ENCODE measurements at places on chromosomes 11 and 22.

GRCh38 chr22:22141031-22141430 lies 103.6 kb upstream of the VPREB1 start:
- DNase-seq: no peak

- DNase-seq: no peak
Observed at GRCh38 chr11:19987331-19987801, 172.9 kb downstream of the DBX1 start.

GRCh38 chr11:64436000-64436399 lies 77.0 kb downstream of the RPS6KA4 start:
- DNase-seq: no peak

DNA sequence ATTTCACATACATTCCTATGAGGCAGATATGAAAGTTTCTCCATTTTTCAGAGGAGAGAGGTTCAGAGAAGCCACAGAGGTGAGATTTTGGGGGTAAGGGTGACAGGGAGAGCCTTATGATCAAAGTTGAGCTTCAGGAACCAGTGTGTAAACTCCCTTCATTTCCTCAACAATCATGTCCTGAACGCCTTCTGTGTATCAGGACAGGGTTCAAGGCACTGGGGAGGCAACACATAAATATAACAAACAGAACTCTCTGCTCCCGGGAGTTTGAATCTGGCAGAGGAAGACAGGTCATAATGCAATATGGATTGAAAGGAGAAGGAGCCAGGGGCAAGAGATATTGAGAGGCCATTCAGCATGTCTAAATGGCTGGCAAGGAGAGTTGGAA lies 28.0 kb downstream of the AMOTL1 start:
- DNase-seq: no peak

DNA sequence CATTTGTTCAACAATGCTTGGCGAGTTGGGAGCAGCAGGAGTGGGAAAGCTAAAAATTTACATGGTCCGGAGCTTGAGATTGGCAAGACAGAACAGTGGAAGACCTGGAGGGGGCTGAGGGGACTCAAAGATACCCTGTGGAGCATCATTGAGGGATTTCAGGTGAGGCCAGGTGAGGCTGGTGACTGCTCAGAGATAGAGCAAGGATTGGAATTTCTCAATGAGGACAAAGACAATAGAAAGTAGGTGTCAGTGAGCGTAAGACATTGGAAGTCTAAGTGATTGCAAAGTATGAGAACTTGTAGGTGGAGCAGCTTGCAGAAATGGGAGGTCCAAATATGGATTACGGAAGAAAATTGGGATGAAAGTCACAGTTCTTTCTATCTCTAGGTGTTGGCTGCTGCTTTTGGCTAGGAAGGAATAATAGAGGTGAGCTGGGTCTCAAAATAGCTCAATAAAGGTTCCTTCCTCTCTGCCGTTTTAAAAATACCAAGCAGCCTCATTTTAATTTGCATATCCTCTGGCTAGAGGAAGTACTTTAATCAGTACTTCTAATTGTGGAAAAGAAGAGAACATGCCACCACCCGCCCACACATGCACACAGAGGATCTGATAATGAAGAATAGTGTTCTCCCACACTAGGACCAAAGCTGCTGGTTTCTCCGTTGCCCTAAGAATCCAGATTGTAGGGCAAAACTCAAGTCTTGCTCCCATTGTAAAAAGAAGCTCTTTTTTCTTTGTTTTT lies 41.8 kb upstream of the SORL1-AS1 start:
- DNase-seq: no peak

- DNase-seq: no peak
Observed at GRCh38 chr22:36015811-36016529, 12.7 kb downstream of the RBFOX2 start.

GRCh38 chr22:23385678-23386631 lies 194.1 kb downstream of the IGLL1 start:
- peak; percentile 40 for DNase-seq

GRCh38 chr11:13114566-13115379 lies 105.7 kb downstream of the RASSF10 start:
- DNase-seq: no peak
